Stimulated activated CD4-positive, alpha-beta T cell treated with anti-CD3 and anti-CD28 coated beads, Interleukin-4, amount 100 ng/mL, for 4 hours (primary cell): ENCODE measurements at places on chromosomes 2 and 18.

DNA sequence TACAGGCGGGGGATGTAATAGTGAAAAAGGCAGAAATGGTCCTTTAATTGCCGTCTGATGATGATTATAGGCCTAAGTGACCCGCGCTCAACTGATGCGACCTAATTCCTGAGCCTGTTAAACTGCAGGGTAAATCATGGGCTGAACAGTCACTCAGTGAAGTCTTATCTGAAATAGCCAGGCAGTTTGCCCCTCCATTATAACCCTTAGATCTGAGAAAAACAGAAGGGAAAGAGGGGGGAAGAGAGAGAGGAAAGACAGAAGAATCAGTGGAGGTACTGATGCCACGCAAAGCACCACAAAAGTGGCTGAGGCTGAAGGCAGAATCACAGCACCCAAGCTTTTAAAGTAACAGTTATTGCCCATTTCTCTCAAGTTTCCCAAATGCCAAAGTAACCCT is 73.1 kb upstream of the DNMT3A start:
- no peak for DNase-seq

DNA sequence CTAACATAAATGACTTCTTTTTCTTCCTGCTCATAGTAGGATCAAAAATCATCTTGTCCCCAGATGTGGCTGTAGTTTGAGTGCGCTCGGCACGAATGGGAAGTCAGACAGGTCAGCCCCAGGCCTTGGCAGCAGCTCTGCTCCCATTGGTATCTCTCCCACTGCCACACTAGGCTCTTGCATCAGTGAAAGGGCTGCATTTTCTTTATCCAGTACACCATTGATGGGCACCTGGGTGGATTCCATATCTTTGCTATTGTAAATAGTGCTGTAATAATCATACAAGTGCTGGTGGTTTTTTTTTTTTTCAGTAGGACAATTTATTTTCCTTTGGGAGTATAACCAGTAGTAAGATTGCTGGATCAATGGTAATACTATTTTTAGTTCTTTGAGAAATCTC is 865.5 kb downstream of the CCDC85A start:
- no peak for DNase-seq

- DNase-seq, result no peak
These were observed 25.1 kb downstream of the PLEKHB2 start for GRCh38 chr2:131130298-131130596.

GRCh38 chr18:48646976-48647375 is 108.1 kb downstream of the CTIF start:
- no peak for DNase-seq

DNA sequence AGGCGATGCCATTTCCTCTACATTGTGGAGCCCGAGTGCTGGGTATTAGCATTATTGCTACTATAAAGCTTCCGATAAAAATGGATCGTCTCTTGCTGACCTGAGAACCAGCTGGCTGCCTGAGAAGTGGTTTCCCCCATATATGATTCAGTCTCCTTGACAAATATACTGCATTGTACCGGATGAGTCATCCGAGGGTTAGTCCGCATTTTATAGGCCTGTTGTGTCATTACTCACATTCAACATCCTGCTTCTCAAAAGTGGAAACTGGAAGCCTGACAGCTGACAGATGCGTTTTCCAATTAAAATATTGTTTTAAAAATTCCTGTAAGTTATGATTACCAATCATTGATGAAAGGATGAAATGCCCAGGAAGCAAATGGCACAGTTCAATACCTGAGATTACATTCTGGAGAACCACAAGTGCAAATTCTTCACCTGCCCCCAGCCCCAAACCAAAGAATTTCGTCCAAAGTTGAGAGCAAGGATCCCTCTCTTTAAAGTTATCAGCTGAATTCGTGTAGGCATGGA is 65.7 kb downstream of the SPRED2 start:
- no peak for DNase-seq
